ENCODE measurements at places on chromosomes 7 and 10.

DNA sequence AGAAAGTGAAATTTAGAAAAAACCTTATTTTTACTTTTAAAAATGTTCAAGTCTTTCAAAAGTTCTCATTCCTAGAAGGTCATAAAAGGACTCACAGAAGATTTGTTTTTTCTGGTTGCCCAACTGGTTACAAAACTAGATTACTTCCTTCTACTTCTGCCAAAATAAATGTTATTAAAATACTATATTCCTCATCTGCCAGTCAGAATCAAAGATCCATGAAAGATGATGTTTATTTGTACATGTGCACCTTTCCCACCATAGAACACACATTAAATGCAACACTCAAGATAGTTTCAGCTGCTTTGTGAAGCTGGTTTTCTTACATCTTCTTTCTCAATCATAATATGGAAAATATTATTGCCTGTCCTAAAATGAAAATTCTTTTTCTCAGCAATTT lies 465.4 kb downstream of the ETV1 start:
- no peak for DNase-seq

DNA sequence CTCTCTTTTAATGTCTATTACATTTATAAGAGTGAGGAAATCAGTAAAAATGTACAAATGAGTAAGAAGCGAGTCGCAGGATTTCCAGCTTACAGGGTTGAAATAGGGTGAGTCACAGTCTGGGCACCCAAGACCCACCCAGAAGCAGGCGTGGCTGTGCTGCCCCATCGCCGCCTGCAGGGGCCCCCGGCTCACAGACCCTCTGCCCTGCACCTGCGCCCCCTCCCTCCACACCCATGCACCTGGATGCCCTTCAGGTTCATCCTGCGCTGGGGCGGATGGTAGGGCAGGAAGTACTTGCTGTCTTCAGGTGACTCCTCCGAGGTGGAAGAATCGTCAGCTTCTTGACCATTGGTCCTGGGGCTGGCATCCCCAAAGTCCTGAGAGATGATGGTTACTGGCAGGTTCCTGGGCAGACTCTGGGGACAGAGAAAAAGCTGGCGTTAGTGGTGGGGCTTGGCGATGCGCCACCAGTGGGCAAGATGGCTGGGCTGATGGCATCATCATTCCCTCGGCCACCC lies 90.2 kb upstream of the GNA12 start:
- DNase-seq, result no peak

- DNase-seq, result no peak
Observed at GRCh38 chr10:122290833-122291532, 19.9 kb downstream of the BTBD16 start.

GRCh38 chr7:150351587-150352194 lies 10.3 kb upstream of the RARRES2 start:
- no peak for DNase-seq

DNA sequence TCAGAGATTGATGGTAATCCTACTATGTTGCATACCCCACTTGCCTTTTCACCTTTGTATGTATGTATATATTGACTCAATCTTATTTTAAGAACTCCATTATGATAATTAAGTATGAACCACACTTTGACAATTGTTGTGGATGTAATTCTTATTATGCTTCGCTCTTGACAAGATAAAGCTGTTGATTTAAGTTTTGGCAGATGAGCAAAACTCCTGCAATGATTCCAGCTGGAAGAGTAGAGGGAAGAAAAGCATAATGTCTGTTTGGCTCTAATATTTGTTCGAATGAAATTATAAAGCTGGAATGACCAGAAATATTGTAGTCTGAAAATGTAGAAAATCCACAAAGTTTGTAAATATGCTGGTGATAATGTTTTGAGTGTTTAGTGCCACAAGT lies 83.8 kb upstream of the AKR1E2 start:
- DNase-seq, result no peak

GRCh38 chr10:130464426-130464825 lies 328.2 kb downstream of the GLRX3 start:
- DNase-seq, result no peak

GRCh38 chr10:25339966-25340365 lies 165.2 kb downstream of the GPR158 start:
- no peak for DNase-seq
